Activated CD4-positive, alpha-beta T cell treated with anti-CD3 and anti-CD28 coated beads for 24 hours (primary cell): ENCODE measurements at places on chromosomes 2 and 18.

GRCh38 chr18:34411952-34412351 is 187.2 kb upstream of the NOL4 start:
- no peak for DNase-seq

DNA sequence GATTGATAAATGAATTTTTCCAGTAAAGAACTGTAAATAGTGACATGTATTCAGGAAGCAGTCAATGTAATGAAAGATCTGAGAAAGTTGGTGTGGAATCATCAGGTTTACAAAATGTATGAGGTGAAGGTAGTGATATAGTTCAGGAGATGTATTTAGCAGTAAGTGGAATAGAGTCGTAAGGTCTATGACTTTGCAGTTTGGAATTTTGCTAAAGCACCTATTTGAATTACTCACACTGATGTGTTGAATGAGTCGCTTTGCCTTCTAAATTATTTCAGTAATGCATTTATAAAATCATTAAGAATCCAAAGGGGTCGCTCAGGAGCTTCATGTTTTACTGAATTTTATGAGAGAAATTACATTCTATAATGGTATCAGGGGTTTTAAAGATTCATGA is 713.7 kb downstream of the DSC3 start:
- no peak for DNase-seq

DNA sequence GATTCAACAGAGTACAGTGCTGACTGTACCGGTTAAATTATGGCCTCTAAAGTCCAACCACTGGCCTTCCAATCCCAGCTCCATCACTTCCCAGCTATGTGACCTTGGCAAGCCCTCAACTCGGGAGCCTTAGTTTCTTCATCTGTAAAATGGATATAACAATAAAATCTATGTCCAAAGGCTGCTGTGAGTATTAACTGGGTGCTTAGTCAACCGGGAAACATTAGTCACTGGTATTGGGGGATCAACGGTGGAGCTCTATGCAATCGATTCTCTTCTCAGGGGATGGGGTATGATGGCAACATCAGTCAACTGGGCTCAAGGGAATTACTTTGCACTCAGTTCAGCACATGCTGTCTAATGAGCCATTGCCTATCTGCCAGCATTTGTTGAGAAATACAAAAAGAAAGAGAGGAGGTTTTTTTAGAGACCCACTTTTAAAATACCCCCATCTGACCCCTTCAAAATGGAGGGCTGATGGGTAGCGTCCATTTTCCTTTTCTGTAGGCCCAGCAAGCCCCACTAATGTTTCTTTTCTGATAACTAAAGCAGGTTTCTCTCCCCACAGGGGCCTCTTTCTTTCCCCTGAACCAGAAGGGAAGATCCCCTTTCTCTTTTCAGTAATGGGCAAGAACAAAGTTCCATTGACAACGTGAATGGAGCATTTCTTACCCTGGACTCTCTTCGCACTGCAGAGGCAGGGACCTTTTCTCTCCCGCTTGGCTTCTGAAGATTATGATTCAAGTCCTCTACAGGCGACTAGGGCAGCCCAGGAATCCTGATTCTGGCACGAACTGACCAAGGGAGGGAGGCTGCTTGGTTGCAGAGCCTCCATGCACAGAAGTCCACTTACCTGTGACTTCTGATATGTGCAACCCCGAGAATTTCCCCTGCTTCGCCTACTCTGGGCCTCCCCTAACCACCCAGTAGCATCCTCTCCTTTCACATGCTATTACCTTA is 8.7 kb upstream of the AGFG1 start:
- DNase-seq, result no peak

GRCh38 chr18:13614641-13615288 is 111.6 kb downstream of the FAM210A start:
- no peak for DNase-seq

DNA sequence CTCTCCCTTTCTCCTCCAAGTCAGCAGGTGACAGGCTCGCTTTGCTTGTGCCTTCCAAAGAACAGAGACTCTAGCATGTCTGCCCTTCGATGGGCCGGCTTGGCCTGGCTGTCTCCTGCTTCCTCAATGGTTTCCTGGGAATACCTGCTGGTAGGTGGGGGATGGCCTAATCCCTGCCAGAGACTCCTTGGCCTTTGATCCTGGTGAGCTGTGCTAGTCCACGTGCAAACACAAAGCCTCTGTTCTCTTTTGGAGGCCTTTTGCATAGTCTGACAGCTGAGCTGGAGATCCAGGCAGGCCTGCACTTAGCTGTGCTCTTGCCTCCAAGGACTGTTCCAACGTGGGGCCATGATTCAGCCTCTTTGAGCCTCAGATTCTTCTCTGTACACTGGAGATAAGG is 67.6 kb downstream of the ARL4C start:
- no peak for DNase-seq

GRCh38 chr2:53787614-53788289 is 908 bp downstream of the ERLEC1 start:
- DNase-seq, result no peak

DNA sequence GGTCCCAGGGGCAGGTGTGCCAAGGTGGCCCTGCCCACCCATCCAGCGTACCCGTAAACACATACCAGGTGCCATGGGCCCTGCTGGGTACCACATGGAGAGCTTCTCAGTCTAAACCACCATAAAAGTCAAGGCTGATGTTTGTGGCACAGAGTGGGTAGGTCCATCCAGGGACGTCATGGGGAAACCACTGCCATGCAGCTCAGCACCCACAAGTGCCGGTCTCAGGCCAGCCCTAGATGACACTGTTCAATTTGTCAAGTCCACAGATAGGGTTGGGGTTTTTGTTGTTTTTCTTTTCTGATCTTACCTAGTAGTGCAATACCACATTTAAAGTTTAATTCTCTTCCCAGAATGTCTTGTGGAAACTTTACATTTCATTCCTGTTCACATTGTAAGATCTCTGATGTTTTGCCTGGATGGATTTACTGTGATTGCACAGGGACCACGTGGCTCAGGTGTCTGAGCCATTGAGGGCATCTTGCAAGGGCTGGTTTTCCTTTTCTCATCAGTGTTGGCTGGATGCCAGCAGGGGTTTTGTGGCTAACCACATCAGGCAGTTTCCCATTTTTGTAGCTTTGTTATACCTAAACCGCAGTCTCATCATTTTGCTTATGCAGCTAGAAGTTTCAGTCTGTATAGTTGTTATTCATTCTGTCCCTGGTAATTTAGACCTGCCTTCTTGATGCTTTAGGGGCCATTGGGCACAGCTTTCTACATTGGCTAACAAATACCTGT is 64.7 kb downstream of the STK25 start:
- peak; percentile 95 for DNase-seq

DNA sequence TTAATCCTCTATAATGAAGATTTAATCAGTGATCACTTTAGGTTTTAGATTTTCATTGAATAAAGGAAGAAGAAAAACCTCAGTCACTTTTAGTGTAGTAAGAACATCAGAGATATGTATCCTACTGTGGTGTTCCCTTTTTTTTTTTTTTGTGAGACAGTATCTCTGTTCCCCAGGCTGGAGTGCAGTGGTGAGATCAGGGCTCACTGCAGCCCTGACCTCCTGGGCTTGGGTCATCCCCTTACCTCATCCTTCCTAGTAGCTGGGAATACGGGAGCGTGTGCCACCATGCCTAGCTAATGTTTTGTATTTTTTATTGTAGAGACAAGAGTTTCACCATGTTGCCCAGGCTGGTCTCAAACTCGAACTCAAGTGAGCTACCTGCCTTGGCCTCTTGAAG is 5.1 kb downstream of the SLC39A10 start:
- DNase-seq, result no peak

- no peak for DNase-seq
Observed at GRCh38 chr18:58335223-58335622, 291.2 kb downstream of the NEDD4L start.

DNA sequence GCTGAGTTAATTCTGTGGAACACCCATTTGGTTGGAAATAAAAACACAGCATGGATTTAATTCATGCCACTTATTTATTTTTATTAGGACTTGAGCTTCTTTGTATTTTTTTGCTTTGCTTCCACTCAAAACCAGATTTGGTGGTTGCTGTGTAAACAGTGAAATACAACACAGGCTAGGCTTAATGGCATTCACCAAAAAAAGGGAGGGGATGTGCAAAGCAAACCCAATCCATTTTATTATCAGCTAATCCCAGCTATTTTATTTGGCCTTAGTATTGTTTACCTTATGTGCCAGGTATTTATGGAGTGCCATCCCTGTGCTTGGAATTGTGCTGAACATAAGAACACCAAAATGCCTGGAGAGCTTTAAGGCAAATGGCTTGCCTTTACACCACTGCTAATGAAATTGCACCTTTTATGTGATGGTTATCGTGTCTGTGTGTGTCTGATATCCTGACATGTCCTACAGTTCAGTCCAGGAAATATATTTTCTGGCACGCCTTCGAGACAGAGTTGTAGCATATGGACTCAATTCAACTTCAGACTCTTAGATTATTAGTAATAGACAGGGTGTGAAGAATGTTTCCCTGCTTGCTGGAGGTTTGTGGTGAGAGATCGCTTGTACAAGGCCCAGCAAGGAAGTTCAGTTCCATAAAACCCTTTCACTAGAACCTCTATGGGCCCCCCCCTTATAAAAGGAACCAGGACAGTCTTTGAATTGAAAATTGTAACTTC is 99.6 kb downstream of the PRPF40A start:
- no peak for DNase-seq

DNA sequence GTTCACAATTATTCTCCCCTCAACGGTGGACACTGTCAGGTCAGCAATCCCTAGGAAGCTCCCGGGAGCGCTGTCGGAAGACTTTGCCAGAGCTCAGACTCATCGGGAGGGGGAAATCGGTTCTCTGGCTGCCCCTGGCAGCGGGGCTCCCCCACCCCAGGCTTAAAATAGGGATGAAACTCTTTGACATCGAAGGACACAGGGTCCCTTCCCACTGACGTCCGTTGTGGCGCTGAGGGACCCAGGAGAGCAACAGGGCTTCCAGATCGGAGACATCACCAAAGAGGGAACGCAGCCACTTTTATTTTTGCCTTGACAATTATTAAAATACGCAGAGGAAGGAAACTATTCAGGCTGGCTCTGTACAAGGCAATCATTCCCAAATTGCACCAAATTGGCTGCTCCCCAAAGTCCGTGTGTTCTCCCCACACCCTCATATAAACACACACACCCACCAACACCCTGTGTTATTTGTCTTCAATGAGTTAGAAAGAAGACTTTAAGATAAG is 249.0 kb downstream of the CDH20 start:
- DNase-seq, result no peak

GRCh38 chr2:201105759-201106158 is 10.2 kb upstream of the CFLAR start:
- no peak for DNase-seq

- DNase-seq, result no peak
Observed at GRCh38 chr2:118967124-118967880, 25.3 kb downstream of the MARCO start.

- DNase-seq, result no peak
Observed at GRCh38 chr18:8786483-8787370, 81.4 kb downstream of the MTCL1 start.

DNA sequence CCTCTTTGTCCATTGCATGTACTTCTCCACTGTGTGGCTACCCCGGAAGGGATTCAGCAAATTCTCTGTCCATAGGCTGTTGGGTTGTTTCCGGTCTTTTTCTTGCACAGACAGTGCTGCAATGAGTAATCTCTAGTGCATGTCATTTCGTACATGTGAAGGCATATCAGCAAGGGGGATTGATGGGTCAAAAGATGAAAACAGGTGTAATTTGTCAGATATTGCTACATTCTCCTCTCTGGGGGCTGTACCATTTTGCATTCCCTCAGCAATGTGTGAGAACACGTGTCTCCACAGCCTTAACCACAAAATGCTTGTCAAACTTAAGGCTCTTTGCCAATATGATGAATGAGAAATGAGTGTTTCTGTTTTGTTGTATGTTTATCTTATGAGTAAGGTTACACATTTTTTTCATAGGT is 60.5 kb downstream of the KLHL29 start:
- DNase-seq, result no peak

DNA sequence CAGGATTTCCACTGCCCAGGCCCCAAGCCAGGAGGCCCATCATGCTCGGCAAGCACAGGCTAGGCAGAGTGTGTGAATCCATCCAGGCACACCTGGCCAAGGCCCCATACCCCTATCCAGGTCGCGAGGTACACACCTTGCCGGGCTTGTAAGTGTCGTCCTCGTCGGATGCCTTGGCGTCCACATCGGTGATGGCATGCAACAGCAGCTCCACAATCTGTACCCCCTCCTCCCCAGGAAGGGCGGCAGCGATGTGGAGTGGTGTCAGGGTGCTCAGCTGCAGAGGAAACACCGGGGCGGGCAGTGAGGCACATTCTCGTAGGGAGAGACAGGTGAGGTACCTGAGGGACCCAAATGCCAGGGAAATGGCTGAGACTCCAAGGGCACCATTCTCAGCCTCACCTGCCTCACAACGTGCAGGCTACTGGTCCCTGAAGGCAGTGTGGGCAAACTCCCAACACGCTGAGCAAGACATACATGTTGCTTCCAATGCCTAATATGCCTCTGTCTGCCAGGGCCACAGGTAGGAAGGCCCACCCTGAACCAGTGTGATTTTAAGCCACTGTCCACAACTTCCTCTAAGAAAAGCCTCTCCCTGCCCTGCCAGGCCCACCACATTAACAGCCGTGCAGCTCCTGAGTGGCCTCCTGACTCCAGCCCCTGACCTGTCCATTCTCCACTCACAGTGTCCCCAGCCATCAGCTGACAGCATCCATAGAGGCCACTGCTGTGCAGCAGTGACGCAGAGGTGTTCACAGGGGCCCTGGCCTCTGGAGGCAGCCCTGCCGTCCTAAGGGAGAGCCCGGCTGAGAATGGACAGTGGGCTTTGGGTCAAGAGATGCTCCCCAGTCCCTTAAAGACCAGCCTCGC is 44.9 kb downstream of the ANKMY1 start:
- no peak for DNase-seq

GRCh38 chr2:74063486-74063885 is 78.8 kb downstream of the TET3 start:
- DNase-seq, result no peak

GRCh38 chr2:99607454-99607853 is 117.6 kb upstream of the REV1 start:
- no peak for DNase-seq

DNA sequence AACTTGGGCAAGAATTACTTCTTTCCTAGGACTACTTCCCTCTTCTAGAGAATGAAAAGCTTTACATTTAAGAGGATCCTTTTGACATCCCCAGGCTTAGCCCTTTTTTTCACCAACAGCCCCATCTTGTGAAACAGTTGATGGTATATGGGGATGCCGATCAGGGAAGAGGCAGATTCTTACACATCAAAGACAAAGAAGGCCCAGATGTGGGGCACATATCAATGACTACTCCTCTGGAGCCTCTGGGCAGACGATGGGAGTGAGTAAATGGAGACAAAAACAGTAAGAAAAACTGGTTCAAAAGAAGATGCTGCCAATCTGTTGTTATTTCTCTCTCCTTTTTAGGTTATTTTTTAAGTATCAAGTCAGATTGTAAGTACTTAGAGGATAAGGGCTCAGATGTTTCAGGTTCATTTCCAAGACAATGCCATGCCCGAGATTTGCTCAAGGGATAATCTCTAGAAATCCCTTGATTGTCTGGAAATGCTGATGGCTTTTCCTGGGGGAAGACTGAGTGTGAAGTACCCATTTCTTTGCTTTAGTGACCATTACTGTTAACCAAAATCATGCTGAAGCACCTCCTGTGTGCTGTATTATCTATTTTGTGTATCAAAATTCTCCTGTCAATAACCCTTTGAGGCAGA is 117.5 kb downstream of the EPHA4 start:
- DNase-seq, result no peak

- no peak for DNase-seq
Observed at GRCh38 chr2:44813658-44814057, 127.8 kb upstream of the SIX3 start.
